ENCODE measurements at places on chromosomes 4 and X.

DNA sequence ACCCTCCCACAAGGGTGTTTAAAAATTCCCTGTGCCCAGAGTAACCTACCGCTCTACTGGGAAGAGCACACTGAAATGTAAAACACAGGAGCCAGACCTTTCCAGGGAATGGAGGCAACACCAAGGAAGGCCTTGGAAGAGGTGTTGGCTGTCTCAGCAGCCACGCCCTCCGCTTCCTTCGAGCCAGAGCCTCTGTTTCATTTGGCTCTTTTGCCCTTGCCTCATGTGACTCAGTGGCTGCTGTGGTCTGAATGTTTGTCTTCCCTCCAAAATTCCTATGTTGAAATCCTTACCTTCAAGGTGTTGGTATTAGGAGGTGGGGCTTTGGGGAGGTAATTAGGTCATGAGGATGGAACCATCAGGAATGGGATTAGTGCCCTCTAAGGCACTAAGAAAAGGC, 11.3 kb downstream of the SCD5 start:
- DNase-seq, result no peak

DNA sequence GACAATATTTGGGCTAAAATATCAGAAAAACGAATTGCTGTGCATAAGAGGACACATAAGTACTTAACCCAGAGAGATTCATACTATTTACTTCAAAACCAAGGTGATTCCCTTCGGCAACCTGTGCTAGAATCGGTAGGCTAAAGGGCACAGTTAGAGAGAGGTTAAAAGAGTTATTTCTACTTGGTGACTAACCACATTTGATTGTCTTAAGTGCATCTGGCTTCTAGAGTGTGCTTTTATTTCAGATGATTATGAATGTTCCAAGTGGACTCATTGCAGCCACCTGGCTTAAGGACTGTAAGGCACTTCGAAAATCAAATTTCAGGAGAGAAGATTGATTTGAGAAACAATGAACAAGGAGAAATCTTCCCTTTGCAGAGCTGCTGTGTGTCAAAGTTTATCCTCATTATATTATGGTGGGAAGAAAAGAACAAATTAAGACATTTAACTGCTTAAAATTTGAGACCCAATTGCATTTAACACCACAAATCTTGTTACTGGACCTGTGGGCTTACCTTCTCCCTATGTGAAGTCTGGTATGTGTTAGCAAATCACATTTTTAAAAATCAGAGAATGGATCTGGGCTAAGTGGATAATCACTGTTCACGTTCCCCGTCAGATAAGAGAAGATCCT, 34.0 kb downstream of the PHOX2B start:
- DNase-seq, result no peak

GRCh38 chrX:109914114-109914849, 88.6 kb upstream of the TMEM164 start:
- no peak for DNase-seq

- DNase-seq, result no peak
These were observed 899.3 kb downstream of the STIM2 start for GRCh38 chr4:27759611-27760575.

GRCh38 chrX:151801980-151802379, 67.4 kb downstream of the CNGA2 start:
- no peak for DNase-seq

DNA sequence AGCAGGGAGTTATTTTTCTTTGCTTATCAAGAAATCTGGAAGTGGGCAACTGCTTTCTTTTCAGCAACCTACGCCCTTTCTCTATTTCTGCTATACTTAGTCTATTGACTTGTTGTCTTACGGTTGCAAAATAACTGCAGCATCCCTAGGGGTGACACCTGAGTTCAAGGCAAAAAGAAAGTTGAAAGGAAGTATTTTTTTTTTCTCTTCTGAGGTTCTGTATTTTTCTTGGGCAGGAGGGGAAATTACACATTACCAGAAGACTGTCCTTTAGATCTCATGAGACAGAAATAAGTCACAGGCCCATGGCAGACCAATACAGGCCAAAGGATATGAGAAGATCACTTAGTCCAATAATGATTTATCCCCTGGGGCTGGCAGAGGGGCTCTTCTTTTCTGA, 204.7 kb upstream of the CASK start:
- DNase-seq, result no peak

DNA sequence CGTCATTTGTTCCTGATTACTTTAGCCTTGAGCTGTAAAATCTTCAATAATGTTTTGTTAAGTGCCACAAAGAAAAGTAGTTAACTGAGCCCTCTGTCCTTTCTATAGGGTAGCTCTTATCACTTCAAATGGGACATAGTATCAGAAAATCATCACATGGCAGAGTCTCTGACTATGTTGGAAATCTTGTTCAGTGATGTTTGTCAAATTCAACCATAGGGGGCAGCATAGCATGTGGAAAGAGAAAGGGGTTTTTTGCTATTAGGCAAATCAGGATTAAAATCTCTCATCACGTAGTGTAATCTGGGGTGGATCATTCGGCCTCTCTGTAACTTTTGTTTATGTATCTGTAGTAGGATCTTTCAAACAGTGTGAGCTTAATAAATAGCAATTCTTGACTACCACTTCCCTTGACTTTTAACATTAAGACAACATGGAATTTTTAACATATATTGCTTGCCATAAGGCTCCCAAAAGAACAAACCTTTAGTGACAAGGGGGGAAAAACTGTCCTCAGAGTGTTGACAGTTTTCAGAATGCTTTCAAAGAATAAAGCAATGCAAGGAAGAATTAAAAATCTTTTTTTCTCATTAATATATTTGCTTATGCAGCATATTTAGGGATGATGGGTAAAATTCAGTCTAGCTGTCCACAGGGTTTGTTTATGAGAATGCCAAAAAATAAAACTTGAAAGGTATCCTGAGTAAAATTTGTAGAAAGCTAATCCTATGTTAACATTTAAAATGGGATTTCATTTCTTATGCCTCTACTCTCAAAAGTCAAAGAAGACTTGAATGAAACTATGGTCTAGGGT, 127.2 kb downstream of the FBXW7 start:
- DNase-seq, result peak; percentile 17

DNA sequence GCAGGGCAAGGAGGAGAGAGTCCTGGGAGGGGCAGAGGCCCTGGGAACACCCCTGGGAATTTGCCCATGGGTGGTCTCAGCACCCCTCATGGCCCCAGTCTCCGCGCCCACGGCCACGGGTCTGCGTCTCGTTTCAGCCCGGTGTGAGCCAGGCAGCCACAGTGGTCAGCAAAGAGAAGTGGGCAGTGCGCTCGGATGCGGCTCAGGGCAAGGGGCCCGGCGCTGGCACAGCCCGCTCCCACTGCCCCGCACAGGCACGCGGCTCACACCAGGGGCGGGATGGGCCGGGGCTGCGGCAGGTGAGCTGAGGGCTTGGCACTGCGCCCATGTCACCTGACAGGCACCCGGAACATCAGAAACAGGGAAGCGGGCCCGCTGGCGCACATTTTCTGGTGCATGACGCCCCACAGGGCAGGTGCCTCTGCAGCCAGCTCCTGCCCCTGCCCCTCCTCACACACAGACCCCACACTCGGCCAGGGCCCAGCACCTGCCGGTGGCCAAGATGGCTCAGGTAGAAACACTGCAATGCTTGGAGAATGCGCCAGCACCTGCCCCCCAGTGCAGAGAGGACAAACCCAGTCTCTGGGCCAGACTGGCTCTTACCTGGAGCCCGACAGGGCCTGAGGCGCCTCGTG, 41.9 kb upstream of the MXD4 start:
- DNase-seq, result no peak

DNA sequence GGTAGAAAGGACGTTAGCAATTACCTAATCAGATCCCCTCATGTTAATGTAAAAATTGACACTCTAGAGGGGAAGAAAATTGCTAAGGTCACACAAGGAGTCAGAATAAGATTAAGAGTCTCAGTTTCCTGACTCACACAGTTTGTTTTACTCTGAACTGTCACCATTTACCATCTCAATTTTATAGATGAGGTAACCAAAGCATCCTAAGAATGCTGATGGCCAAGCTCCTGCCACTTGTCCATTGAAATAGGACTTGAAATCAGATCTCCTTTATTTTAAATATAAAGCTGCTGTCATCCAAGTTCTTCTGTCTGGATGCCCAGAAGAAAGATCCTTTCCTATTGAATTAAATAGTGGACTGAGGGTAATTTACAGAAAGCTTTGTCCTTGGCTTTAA, 114.8 kb upstream of the VAMP7 start:
- no peak for DNase-seq

DNA sequence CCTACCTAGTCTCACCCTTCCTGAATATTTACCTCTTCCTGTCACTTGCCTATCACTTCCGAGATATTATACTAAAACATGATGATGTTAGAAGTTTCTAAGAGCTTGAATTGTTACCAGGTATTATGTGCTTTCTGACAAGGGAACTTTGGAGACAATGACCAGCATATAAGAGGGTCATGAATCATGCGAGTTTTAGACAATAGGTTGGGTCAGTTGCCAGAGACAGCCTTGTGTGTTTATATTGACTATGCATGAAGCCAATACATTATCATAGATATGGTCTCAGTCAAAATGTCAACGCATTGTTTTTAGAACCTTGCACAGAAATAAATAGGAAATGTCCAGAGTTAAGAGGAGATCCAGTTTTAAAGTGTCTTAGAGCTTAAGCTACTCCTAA, 116.8 kb downstream of the KLHL4 start:
- no peak for DNase-seq

GRCh38 chr4:13529128-13529919, 15.0 kb downstream of the NKX3-2 start:
- DNase-seq, result no peak

DNA sequence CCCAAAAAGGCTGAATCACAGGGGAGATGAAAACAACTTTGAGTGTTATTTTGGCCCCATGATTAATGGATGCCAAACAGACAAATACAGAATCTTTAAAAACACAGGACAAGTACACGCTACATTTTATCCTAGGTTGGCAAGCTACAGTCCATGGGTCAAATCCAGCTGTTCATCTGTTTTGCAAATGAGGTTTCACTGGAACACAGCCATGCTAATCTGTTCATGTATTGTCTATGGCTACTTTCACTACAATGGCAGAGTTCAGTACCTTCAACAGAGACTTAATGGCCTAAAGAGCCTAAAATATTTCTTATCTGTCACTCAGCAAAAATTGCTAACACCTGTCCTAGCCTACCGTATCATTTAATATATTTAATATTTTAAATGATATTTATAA, 1548.5 kb upstream of the IGFBP7 start:
- DNase-seq, result no peak

GRCh38 chr4:120829113-120829831, 93.3 kb downstream of the PRDM5 start:
- DNase-seq, result no peak

GRCh38 chr4:148779771-148780170, 337.6 kb upstream of the NR3C2 start:
- no peak for DNase-seq

- DNase-seq, result no peak
These were observed 519.2 kb downstream of the ARAP2 start for GRCh38 chr4:35725131-35725530.

DNA sequence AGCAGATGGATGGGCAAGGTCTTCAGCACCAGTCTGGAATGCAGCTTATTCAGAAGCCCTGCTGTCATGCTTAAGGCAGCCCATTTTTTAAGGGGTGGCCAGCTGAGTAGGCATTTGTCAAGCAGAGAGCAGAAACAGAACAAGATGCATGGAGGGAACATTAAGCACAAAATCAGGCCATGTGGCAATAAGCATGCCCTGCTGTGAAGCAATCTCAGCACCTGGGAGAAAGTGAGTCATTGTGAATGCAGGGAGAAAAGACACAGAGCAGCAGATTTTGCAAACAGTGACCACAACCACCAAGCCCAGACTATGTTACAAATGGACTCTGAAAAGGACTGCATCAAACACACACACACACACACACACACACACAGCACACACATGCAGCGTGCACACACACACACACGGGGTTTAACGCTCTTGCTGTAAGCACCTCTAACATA, 94.1 kb upstream of the GALNT7 start:
- no peak for DNase-seq

DNA sequence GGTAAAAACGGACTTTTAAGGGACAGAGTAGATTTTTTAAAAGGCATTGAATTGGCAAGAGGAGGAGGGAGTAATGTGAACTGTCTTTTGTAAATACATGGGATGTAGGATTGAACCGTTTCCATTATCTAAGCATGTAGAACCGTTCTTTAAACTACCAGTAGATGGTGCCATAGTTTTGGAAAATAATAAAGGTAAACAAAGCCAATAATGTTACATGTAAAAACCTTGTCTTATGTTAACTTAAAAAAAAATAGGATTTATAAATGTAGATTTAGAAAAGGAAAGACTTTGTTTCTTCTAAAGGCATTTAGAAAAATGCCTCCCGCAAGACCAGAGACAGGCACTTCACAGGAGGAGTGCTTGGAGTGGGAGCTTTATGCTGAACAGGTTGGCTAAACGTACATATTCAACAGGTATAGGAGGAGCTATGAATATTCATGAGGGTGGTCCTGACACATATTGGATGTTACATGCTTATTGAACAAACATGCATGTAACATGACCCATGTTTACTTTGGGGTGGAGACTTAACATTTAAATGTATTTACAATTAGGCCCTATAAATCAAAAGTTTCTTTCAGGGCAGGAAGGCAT, 45.5 kb upstream of the FAM241A start:
- DNase-seq, result no peak

GRCh38 chrX:43958529-43958928, 14.7 kb downstream of the NDP start:
- peak; percentile 74 for DNase-seq

DNA sequence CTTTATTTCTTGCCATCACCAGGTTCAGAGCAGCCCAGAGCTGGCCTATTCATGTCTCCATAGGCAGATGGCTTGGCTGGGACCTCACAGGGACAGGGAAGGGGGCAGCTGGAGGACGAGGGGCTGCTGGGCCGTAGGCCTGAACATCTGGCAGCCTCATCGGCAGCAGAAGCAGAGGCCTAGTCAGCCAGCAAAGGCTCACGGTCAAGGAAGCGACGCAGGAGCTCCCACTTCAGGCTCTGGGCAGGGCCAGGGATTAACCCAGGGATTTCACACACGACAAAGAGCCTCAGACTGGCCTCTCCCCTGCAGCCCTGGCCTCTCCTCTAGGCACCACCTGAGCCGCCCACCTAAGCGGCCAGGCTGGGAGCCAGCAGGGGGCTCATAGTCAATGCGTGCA, 46.0 kb upstream of the MAN2B2 start:
- DNase-seq, result no peak

GRCh38 chr4:90979556-90979955, 852.4 kb downstream of the CCSER1 start:
- DNase-seq, result no peak

DNA sequence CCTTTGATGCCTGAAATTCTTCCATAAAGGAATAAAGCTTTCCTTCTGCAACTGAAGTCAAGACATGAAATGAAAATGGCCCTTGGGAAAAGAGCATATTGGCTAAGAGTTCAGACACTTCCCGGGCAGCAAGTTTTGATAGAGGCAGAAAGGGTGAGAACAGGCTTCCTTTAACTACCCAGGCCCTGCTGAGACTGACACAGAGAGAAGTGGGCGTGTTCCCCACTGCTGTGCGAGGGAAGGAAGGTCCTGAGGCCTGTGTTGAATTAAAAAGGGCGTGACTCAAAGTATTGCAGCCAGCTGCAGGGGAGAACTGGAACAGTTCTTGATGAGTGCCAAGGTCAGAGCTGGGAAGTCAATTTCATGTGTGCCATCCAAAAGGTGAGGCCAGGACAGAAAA, 33.9 kb upstream of the ADGRG2 start:
- DNase-seq, result no peak

GRCh38 chr4:123350191-123350544, 46.4 kb upstream of the SPRY1 start:
- no peak for DNase-seq

All from NCI-H1092 (cell line).